ENCODE measurements at places on chromosomes 5 and 9.

GRCh38 chr9:83405759-83406158, 132.4 kb downstream of the FRMD3 start:
- DNase-seq: no peak

- no peak for DNase-seq
Measured at GRCh38 chr5:32542216-32543059, 42.9 kb upstream of the SUB1 start.

DNA sequence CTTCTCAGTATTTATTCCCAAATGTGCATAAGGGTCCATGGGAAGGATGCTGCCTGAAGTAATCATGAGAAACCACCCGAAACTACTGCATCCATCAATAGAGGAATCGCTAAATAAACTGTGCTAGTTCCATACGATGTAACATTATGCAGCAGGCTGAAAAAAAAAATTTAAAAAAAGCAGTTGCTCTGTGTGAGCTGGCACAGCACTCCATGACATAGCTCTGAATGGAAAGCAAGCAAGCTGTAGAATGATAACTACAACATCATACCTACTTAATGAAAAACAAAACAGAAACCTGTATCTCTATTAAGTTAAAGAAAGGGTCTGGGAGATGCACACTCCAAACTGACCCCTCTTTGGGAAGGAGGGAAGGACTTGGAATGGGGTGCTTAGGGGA, 49.3 kb downstream of the SHB start:
- no peak for DNase-seq

DNA sequence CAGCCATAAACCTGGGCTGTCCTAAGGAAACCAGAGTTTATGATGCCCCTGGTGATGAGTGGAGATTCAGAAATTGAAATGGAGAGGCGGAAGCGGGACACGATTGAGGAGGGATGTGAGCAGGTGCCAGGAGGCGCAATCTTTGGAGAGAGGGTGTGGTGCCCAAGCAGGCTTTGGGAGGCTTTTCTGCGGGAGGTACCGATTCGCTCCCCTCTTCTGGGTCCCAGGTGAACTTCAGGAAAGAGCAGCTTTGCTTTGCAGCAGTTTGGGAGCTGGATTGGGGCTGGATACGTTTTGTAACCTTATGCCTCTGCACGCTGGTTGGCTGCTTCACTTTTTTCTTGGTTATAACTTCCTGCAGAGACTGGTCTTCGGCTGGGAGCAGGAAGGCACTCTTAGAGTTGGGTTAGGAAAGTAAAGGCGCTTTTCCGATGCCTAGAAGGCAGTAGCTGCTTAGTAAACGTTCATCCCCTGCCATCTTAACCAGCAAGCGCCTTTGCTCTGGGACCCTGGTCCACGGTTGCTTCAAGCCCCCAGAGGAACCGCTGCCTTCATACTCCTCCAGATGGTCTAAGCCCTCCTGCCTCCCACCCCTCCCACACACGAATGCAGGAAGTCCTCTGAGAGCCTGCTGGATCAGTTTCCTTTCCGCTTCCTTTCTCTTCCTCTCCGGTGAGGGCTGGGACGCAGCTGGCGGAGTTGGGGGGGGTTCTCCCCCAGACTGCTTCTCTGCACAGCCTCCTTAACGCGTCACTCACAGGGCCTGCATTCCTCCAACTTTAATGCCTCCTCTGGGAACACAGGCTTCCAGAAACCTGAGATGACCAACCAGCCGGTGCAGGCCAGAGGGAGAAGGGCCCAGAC, 15.2 kb upstream of the NEK6 start:
- DNase-seq: no peak

GRCh38 chr5:44275908-44276307, 113.3 kb downstream of the FGF10 start:
- DNase-seq: no peak

DNA sequence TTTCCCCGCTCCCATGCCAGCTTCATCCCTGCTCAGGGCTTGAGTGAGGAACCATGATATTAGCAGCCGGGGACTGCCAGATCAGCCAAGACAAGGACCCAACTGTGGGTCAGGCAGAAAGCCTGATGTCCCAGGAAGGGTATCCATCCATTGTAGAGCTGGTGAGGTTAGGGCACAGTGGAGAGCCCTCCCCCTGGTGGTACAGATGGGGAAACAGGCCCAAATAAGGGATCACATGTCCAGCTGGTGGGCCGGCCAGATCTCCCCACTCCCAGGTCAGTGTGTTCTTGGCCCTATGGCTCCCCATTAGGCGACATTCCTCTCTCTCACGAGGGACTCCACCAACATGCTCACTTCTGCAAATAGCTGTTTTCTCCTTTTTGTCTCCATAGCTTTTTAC, 9.0 kb downstream of the CDX1 start:
- DNase-seq: no peak

DNA sequence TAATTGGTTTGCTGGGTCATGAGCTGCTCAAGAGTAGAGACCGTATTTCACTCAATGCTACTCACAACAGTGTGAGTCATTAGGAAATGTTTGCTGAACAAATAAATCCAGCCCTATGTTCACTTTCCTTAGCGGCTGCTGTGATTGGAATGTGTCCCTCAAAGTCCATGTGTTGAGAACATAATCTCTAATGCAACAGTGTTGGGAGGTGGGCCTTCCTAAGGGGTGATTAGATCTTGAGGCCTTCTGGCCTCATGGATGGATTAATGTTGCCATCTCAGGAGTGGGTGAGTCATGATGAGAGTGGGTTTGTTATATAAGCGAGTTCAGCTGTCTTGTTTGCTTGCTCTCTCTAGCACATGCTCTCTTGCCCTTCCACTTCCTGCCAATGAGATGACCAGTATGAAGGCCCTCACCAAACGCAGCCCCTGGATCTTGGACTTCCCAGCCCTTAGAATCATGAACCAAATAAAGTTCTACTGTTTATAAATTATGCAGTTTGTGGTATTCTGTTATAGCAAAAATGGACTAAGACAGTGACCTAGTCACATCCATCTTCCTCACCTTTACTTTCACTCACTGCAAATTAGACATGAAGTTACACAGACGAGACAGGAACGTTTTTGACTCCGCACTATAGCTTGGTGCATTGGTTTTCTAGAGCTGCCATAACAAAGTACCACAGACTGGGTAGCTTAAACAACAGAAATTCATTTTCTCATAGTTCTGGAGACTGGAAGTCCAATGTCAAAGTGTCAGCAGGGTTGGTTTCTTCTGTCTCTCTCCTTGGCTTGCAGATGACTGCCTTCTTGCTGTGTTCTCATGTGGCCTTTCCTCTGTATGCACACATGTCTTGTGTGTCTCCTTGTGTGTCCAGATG, 50.9 kb upstream of the FAM169A start:
- no peak for DNase-seq

- DNase-seq: no peak
Measured at GRCh38 chr5:19534751-19535150, 453.2 kb downstream of the CDH18 start.

- DNase-seq: no peak
Measured at GRCh38 chr5:79955941-79956670, 35.0 kb downstream of the MTX3 start.

DNA sequence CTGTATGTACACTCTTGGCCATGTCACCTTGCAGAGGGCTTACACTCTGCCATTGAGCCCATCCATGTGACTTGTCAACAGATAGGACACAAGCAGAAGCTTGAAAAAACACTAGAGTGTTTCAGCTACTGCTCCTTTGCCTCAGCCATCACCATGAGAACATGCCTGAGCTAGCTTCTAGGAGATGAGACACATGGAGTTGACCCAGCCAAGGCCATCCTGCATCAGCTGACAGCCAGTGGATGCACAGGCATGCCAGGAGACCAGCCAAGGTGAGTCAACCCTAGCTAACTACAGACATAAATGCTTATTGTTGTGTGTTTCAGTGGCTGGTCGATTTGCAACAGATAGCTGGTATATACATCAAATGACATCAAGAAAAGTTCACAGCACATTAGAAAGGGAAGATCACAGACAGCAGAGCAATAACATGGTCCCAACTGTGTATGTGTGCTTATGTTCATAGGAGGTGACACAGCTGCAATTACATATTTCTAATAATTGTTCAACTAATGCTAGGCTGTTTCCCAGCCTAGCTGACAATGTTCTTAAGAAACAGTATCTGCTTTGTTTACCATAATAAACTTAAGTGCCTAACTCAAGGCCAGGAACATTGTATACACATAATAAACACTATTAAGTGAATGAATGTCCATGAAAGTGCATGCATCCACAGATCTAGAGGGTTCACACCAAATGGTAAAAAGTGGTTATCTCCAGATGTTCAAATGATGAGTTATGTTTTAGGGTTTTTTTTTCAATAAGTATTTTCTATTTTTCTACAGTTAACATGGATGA, 105.7 kb downstream of the SPOCK1 start:
- DNase-seq: no peak

- no peak for DNase-seq
Measured at GRCh38 chr9:38681747-38682227, 38.1 kb downstream of the FAM240B start.

- DNase-seq: no peak
Measured at GRCh38 chr5:34051374-34051980, 8.5 kb upstream of the C1QTNF3 start.

DNA sequence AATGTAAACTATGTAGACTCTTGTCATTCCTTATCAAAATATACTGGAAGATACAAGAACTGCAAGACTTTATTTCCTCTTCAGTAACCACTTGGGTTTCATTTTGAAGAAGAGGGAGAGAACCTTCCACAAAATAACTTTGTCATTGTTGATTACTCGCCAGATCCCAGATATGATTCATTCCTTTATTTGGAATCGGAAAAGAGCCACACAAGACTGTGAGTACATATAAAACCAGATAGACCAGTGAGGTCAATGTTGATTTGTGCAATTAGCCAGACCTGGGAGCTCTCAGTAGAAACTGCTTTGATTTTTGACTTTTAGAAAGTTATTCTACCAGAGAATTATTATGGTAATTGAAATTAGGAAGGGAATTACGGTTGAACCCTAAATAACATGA, 146.1 kb downstream of the TMEM167A start:
- no peak for DNase-seq

DNA sequence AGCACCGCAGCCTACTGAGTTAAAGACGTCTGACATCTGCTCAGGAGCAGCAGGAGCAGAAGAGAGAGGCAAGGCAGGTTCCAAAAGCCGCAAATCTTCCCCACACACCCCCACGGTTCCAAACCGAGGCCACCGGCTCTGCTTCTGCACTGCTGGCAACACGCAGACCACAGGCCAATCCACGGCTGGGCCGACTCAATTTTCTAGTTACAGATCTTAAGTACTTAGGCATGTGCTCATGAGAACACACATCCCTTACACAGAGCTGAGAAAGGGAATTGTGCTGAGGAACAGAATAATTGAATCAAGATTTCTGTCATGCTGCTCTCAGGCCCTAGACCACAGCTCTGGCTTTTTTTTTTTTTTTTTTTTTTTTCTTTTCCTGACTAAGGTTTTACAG, 32.6 kb downstream of the PAX5 start:
- DNase-seq: no peak

GRCh38 chr5:39264528-39264927, 45.2 kb upstream of the FYB1 start:
- DNase-seq: no peak

DNA sequence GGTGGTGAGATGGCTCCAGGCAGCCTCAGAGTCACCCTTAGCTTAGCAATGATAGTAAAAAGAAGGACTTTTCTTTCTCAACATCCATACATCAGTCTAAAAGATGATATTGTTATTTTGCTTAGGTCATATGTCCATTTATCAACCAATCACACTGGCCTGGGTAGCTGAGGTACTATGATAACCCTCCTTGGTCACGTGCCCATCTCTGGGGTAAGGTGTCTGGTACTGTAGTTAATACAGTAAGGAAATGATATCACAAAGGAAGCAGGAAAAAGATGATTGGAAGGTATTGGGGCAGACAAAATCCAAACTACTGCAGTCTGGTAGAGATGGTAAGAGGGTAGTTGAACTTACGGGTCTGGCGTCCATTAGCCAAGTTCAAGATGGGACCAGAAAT, 5.1 kb upstream of the SMAD5 start:
- DNase-seq: no peak

GRCh38 chr5:97499605-97500004, 316.6 kb upstream of the RIOK2 start:
- DNase-seq: no peak

- no peak for DNase-seq
Measured at GRCh38 chr5:84265739-84266550, 118.7 kb downstream of the EDIL3 start.

- no peak for DNase-seq
Measured at GRCh38 chr9:103942200-103942599, 151.9 kb upstream of the SMC2 start.

DNA sequence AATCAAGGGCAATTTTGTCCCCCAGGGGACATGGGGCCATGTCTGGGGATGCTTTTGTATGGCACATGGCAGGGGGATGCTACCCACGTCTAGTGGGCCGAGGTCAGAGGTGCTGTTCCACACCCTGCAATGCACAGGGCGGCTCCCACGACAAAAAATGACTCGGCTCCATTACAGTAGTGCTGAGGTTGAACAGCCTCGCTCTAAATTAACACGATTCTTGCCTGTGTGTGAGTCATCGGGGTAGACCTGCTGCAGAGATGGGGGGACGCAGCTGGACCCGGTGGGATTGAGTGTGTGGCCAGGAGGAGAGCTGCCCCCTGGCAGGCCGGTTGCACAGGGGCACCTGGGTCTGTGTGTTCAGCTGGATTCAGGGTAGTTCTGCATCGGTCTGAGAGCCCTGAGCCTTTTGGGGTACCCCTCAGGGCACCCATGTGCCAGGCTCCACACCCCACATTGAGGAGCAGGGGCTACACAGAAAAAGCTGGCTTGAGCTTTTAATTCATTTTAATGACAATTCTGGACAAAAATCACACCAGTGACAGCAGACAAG, 20.0 kb upstream of the COL5A1 start:
- DNase-seq: no peak

DNA sequence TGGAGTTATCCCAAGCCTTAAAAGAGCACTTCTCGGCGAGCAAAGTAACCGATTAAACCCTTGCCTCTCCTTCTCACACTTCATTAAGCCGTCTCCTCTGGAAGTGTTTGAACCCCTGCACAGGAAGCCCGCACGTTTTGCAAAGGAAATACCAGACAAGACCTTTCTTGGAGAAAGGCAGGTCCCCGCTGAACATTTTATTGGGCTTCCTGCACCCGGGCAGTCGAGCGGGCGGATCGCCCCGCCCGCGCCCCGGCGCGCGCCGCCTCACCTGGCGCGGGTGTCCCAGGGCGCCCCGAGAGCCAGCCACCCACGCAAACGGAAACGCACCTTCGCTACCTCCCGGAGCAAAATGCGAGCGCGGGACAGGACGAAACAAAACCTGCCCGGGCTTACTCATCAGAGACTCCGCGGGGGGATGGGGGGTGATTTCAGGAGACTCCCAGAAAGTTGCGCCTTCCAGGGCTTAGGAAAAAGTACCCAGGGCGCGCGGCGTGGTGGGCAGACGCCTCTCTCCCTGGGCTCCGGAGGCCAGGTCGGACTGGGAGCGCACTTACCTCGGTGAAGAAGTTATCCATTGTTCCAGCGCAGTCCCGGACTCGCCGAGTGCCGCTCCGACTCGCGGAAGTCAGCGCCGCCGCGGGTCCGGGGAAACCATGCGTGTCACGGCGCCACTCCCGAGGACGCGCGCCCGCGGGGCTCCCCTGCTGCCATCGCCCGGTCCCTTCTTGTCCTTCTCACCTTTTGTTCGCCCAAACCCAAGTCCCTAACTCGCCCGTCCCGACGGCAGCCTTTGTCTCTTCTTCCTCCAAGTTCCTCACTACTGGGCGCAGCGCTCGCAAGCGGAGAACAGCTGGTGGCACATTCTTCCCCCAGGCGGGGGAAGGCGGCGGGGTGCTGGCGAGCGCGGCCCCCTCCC, 598 bp downstream of the MYO10 start:
- no peak for DNase-seq
